ENCODE measurements at places on chromosomes 13 and 19.

DNA sequence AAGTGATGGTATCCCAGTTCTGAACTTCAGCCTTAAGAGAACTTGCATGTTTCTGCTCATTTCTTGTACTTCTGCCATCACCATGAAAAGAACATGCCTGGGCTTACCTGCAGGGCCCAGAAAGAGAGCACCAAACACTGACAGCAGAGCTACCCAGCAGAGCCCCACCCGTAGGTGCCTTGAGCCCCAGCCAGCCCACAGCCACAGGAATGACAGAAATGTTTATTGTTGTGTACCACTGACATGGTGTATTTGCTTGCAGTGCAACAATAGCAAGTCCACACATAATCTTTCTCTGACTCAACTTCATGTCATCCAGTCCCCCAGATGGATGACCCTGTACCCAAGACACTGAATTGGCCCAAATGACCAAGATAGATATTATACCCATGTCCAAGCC, 195.2 kb downstream of the TSHZ3 start:
- no peak for DNase-seq

GRCh38 chr13:61316647-61317046, 99.0 kb downstream of the PCDH20 start:
- DNase-seq: no peak

DNA sequence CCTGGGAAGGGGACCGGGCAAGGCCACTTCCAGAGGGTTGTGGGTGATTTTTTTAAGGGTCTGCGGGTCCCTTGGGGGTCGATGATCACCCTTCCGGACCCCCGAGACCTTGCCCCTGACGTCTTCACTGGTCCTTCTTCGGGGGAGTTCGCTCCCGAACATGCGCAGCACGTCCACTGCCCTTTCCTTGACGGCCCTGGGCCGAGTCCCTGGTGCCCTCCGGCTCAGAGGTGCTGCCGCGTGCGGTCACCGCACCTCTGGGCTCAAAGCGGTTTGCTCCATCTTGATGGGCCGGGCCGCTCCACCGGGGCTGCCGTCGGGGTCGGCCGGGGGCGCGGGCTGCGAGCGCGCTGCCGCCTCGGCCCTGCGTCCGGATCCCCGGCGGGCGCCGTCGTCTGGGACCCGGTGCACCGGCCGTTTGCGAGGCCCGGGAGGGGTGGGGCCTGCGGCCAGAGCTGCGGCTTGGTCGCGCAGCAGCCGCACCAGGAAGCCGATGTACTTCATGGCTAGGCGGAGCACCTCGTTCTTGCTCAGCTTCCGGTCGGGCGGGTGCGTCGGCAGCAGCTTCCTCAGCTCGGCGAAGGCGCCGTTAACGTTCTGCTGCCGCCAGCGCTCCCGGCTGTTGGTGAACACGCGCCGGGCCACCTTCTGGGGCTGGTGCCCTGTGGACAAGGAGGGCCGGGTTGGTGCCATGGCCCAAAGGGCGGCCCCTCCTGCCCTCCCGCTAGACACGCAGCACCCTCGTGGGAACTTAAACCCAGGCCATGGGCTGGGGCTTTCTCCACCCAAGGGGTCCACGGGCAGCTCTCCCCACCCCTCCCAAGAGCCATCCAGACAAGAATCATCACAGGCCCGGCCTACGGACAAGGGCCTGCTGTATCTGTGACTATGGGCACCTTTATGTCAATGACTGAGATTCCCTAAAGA, 3.3 kb downstream of the LYL1 start:
- no peak for DNase-seq

DNA sequence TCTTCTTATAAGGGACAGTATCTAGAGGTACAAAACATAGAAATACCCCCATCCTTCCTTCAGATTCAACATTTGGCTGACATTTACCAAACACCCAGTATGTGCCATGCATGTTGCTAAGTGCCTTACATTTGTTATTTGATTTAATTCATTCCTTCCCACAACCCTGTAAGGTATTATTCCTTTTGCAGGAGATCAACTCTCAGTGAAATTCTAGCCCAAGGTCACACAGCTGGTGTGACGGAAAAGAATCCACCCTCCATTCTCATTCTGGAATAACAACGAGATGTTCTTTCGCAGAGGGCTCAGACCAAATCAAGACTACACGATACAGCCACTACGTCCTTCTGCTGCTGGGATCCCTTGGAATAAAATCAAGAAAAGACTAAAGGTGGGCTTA, 67.8 kb downstream of the C13orf42 start:
- DNase-seq: no peak

GRCh38 chr19:27865927-27866777, 1346.8 kb downstream of the UQCRFS1 start:
- DNase-seq: no peak

DNA sequence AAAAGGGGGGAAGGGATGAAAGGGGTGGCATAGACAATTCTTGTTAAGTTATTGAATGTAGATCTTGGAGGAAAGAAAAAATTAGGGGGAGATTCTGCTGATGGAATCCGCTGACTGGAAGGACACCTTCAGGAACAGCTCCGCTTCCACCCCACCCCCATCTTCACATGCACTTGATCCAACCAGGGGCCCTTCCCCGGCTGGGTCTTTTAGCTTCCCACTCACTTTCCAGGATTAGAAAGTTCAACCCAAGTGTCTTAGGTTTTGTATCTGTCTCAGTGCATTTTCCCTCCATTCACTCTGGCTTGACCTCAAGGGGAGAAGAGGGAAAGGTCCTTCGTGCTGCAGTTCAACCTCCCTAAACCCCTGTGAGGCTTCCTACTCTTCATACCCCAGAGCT, 141.4 kb downstream of the IRS2 start:
- DNase-seq: no peak

DNA sequence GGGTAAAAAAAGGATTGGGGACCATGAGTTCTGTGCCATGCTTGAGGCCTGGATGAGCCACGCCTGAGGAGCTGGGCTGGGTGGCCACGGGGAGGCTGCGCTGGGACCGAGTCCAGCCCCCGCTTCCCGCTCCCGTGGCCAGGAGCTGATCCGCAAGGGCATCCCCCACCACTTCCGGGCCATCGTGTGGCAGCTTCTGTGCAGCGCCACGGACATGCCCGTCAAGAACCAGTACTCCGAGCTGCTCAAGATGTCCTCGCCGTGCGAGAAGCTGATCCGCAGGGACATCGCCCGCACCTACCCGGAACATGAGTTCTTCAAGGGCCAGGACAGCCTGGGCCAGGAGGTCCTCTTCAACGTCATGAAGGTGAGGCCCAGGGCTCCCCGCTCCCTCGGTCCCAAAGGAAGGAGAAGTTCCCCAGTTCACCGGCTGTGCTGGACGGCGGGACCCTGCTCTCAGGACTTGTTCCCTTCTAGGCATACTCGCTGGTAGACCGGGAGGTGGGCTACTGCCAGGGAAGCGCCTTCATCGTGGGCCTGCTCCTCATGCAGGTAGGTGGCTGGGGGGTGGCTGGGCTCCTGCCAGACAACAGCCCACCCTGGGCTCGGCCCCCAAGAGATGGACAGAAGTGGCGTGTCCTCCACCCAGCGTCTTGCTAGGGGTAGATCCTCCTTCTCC, 18.9 kb downstream of the EVI5L start:
- no peak for DNase-seq

DNA sequence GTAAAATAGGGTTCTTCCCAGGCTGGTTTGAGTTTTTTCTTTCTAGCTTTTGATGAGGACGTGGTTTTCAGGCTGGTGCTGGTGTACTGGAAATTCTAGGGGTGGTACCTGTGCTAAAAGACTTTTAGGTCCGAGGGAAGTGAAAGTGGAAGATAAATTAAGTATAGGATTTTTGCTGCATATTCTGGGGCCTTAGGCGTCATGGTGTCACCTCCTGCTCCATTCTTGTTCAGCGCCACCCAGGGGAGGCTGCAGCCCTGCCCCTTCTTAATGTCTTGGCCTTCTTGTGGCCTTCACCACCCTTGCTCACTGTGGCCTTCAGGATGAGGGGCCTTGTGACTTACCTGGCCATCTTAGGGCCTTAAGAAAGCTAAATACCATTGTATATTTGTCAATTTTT, 12.4 kb downstream of the ZNF552 start:
- DNase-seq: no peak

DNA sequence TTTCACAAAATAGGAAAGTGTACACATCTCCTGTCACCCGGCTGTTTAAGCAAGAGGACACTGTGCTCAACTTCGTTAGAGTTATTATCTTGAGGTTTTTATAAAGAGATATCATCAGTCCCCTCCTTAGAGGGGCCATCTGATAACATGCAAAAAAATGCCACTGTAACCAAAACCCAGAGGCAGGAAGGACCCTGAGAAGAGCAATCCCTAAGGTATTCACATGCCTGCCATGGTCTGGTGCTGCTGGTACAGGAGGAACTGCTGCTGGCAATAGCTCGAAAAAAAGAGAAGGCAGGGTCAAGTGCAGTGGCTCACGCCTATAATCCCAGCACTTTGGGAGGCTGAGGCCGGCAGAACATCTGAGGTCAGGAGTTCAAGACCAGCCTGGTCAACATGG, 12.8 kb upstream of the CEACAM3 start:
- DNase-seq: no peak

DNA sequence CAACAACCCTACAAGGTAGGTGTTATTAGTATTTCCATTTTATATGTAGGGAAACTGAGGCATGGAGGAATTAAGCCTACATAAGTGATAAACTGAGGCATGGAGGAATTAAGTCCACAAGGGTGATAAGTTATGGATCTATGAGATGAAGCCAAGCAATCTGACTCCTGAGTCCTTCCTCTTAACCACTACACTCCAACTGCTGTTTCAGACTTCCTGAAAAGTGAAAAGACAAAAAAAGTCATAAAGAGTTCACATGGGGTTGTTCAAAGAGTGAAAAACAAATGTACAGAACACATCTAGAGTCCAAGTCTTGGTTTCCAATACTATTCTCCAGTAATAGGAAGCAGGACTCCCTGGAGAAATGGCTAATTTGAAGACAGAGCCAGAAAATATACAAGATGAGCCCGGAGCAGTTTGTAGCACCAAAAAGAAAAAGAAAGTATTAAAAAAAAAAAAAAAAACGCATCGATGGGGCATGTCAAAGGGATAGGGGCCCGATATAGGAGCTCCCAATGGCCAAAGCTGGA, 12.1 kb downstream of the CRYL1 start:
- no peak for DNase-seq

DNA sequence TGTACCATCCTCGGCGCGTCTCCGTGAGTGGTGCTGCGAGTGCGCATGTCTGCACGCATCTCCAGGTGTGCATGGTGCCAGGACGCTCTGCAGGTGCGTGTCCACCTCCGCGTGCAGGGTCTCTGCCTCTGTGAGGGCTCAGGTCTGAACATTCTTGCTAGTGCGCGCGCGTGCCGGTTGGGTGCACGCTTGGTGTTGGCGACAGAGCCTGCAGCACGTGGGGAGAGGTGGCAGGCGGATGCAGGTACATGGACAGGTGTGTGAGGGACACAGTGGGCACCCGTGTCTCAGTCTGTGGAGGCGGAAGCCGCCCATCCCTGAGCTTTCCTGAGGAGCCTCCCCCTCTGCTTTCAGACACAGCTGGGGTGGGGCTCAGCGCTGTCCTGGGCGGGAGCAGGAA, 4.9 kb upstream of the OR10H2 start:
- DNase-seq: no peak

DNA sequence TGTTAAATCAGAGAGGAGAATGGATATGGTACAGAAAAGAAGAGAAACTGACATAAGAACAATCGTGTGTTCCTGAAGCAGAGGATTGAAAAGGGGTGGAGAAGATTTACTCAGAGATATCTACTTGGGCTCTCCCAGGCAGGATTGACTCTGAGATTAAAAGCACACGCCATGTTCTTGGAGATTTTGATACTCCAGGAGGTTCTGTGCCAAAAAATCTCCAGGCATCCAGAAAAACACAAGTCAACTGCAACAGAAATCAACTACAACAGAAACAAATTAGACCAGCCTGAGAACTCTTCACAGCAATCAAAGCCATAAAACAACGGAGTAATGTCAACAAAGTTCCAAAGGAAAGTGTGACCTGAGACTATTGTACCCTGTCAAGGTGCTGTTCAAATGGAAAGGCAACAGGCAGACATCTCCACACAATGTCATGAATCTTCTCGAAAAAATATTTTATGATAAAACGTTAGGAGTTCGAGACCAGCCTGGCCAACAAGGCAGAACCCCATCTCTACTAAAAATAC, 104.2 kb downstream of the UBL3 start:
- no peak for DNase-seq

- DNase-seq: no peak
These were observed 18.1 kb upstream of the LRP3 start for GRCh38 chr19:33175886-33176669.

DNA sequence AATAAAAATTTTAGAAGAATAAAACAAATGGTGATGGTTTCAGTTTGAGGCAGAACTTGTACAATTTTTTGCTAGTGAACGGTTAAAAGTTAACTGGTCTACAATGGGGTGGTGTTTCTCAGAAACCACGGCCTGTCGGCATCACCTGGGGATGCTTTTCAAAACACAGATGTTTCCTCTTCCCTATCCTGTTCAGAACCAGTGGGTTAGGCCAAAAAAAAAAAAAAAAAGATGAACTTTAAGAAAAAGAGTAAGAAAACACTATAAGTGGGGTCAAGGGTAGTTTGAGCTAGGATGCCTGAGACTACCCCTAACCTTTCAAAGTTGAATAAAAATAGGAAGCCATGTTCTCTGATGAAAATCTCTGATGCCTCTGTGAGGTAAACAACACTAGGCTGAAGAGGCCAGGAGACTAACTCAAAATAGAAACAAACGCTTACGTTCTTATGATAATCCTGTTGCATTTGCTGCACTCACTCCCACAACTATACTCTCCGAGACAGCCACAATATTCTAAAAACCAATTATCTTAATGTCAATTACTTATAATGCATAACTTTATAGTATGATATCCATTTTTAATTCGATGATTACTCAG, 3.3 kb downstream of the MTIF3 start:
- DNase-seq: no peak

DNA sequence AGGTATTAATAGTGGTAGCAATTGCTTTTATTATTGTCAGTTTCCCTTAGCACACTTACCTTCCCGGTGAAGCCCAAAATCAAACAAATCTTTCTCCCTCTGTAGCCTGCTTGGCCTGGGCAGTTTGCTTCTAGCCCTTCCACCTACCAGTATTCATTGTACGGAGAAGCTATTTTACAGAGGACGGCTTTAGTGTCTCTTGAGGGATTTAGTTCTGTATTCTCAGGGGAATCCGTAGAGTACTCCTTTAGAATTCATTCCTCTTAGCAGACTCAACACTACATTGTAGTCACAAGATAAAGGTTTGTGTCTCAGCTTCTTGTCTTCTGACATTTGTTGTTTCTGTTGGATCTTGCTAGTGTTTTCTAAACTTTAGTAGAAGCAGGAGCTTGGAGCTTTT, 24.1 kb upstream of the WTIP start:
- DNase-seq: no peak

DNA sequence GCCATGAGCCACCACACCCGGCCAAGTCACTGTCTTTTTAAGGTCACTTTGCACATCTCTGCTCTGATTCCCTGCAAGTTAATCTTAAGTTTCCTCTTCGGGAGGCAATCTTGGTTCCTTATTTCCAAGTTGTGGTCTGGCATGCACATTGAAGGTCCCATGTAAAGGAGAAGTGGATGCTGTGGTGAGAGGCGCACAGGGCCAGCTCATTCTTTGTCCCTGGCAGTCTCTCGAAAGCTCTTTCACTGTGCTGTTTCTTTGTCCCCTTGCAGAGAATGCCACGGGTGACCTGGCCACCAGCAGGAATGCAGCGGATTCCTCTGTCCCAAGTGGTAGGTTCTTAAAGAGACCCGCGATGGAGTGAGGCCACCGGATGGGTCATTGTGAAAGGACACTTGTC, 16.4 kb upstream of the C19orf33 start:
- DNase-seq: no peak

Data from SHP77 (cell line).